ENCODE measurements at places on chromosomes 7 and 10.

GRCh38 chr7:115153769-115154477 lies 232.0 kb downstream of the MDFIC start:
- DNase-seq: no peak

DNA sequence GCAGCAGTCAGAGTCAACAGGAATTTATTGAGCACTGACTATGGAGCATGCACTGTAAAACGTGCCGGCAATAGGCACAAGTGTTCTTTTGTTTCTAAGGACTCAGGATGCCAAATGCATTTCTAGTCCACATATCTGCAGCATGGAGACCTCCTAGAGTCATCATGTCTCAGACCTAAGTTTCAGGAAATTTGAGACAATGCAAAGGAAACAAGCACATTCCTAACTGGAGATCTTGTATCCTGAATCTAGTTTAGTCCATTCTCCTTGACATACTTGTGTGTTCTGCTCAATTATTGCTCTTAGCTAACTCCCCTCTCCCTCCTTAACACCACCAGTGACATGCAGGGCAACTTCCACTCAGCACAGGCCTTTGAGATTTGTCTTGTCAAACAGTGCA lies 173.2 kb downstream of the ZNF438 start:
- no peak for DNase-seq

DNA sequence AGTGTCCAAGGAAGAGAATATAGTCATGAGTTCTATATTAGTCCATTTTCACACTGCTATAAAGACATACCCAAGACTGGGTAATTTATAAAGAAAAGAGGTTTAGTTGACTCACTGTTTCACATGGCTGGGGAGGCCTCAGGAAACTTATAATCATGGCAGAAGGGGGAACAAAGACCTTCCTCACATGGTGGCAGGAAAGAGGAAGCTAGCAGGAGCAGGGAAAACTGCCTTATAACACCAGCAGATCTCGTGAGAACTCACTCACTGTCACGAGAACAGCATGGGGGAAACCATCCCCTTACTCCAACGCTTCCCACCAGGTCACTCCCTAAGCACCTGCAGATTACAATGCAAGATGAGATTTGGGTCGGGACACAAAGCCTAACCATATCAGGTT lies 139.0 kb upstream of the ZNF438 start:
- DNase-seq: no peak

GRCh38 chr10:74623786-74624185 lies 202.6 kb upstream of the KAT6B start:
- no peak for DNase-seq

GRCh38 chr10:14086596-14086995 lies 244.1 kb downstream of the FRMD4A start:
- DNase-seq: no peak

GRCh38 chr10:119713744-119714483 lies 11.9 kb upstream of the INPP5F start:
- DNase-seq: no peak

DNA sequence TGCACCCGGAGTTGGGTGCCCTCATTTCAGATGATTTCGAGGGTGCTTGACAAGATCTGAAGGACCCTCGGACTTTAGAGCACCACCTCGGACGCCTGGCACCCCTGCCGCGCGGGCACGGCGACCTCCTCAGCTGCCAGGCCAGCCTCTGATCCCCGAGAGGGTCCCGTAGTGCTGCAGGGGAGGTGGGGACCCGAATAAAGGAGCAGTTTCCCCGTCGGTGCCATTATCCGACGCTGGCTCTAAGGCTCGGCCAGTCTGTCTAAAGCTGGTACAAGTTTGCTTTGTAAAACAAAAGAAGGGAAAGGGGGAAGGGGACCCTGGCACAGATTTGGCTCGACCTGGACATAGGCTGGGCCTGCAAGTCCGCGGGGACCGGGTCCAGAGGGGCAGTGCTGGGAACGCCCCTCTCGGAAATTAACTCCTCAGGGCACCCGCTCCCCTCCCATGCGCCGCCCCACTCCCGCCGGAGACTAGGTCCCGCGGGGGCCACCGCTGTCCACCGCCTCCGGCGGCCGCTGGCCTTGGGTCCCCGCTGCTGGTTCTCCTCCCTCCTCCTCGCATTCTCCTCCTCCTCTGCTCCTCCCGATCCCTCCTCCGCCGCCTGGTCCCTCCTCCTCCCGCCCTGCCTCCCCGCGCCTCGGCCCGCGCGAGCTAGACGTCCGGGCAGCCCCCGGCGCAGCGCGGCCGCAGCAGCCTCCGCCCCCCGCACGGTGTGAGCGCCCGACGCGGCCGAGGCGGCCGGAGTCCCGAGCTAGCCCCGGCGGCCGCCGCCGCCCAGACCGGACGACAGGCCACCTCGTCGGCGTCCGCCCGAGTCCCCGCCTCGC lies at the start of gene EGFR:
Gene EGFR (plus strand): TSS at position 657 of the 830 bp plus-strand sequence. CDS start 261 bp downstream, outside the sequence.
- DNase-seq: no peak

- DNase-seq: no peak
Observed at GRCh38 chr10:1567152-1567551, 170.2 kb downstream of the ADARB2 start.

DNA sequence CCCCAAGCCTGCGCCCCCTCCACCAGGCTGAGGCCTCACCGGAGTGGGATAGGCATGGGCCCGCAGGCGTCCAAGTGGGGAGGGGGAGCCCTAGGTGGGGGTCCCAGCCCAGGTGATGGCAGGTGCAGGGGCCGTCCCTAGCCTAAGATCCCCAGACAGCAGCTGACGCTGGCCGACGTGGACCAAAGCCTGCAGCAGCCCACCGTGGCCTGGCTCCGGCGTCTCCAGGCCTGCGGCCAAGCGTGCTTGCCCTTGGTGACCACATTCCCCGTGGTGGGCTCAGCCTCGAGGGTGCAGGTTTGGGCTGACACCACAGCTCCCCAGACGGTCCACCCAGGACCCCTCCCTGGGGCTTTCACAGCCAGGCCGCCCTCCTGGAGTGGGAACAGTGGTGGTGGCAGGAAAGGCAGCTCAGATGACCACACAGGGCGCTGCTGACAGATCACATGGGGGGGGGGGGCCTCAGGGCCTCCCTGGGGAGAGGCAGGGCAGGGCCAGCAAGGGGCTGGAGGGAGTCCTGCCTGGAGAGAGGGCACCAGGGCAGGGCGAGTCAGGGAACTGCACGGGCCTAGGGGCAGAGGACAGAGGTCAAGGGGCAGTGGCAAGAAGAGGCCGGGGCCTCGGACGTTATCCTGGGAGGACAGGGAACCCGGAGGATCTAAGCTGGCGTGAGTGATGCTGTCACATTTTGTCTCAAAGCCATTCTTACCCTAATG lies 767 bp upstream of the ADAM8 start:
- DNase-seq: no peak
